Prostate gland (tissue), 2 donors: ENCODE measurements at places on chromosomes 1 and 21.

DNA sequence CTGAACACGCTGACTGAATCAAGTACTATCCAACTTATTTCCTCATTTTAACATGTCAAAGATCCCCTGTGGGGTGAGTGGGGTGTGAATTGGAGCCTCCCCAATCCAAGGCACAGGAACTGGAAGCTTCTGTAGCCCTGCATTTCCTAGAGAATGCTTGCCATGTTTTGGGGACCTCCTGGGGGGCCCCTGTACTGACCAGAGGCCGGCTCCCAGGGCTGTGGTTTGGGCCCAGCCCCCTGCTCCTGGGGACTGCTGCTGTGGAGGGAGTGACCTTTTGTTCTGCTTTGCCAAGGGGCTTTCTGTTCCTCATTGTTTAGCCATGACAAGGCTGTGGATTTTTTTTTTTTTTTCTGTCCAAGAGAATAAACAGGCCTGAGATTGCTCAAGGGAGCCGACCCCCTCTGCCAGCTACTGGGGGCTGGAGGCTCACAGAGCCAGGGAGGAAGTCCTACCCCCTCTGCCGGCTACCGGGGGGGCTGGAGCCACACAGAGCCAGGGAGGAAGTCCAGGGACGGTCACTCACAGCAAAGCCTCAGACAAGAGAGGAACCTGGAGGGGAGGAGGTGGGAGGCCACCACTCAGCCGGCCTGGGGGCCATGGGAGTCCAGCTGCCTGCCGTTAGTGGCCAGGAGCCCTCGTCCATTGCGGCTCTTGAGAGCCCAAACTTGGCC is 17.4 kb downstream of the TNFRSF1B start:
- no peaks in the 10 kb centered on the region for H3K4me1 ChIP-seq
- H3K36me3 ChIP-seq = no peaks in the 10 kb centered on the region
- DNase-seq = peak; percentile 21

- H3K4me3 ChIP-seq = no peak overlapping the region
- H3K36me3 ChIP-seq = no peaks in the 10 kb centered on the region
- H3K27ac ChIP-seq = no peak overlapping the region
- H3K4me1 ChIP-seq = no peaks in the 10 kb centered on the region
- H3K27me3 ChIP-seq = no peaks in the 10 kb centered on the region
- DNase-seq = no peak
Observed at GRCh38 chr1:48523558-48523957, 51.6 kb upstream of the SPATA6 start.

- H3K27me3 ChIP-seq = no peaks in the 10 kb centered on the region
- no peak for DNase-seq
- no peak overlapping the region for H3K27ac ChIP-seq
Observed at GRCh38 chr1:192968323-192968722, 90.8 kb downstream of the UCHL5 start.

- no peaks in the 10 kb centered on the region for H3K36me3 ChIP-seq
- H3K4me1 ChIP-seq = no peaks in the 10 kb centered on the region
- no peak overlapping the region for H3K4me3 ChIP-seq
- DNase-seq = no peak
Observed at GRCh38 chr1:212565079-212565478, 43.5 kb upstream of the ATF3 start.

DNA sequence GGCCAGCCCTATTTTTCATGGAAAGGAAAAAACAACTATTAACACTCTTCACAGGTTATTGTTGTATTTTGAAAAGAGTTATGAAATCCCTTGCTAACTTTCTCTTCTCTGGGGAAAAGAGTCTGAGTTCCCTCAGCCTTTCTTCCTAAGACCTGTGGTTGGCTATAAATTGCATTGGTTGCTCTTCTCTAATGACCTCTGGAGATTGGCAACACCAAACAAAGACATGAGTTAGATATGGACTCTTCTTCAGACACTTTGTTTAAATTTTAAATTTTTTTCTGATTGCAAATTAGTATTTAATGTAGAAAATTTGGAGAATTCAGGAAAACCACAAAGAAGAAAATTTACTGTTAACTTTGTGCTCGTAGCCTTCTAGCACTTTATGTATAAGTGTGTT is 275.7 kb downstream of the PBX1 start:
- H3K27ac ChIP-seq = no peak overlapping the region
- H3K4me1 ChIP-seq = no peaks in the 10 kb centered on the region
- no peaks in the 10 kb centered on the region for H3K27me3 ChIP-seq
- no peak overlapping the region for H3K4me3 ChIP-seq

DNA sequence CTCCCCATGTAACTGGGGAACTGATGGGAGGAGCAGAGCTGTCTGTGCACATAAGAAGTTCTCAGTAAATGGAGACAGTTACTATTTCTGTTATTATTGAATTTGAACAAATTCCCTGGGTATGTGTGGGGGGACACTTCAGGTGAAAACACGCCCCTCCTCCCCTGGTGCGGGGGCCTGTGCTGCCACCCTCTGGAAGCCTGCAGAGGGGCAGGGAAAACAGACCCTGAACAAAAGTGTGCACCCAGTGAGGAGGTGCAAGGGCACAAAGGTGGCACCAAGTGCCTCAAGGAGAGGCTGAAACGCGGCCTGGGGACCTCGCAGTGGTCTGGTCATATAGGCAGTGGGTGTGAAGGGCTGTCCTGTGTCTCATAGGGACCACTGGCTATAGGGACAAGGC is 18.2 kb upstream of the NADK start:
- no peak overlapping the region for H3K4me3 ChIP-seq
- no peaks in the 10 kb centered on the region for H3K27me3 ChIP-seq
- DNase-seq = no peak
- H3K36me3 ChIP-seq = peaks cover 5% of the 10 kb centered on the region
- H3K27ac ChIP-seq = no peak overlapping the region

DNA sequence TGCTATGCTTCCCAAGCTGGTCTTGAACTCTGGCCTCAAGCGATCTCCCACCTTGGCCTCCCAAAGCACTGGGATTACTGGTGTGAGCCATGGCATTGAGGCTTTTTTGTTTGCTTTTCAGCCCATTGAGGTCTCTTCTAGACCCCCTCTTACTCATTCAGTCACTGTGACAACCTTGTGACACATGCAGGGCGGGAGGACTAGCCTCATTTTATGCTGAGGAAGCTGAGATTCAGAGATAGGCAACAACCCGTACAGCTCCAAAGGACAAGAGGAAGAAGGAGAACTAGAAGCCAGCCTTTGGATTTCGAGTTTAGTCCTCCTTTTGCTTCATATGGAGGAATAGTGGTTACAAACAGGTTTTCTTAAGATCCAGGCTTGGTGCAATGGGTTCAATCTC is 83.9 kb upstream of the WDR26 start:
- H3K36me3 ChIP-seq = no peaks in the 10 kb centered on the region
- H3K4me1 ChIP-seq = no peaks in the 10 kb centered on the region
- H3K27me3 ChIP-seq = no peaks in the 10 kb centered on the region
- no peak overlapping the region for H3K27ac ChIP-seq

- H3K27me3 ChIP-seq = no peaks in the 10 kb centered on the region
- no peaks in the 10 kb centered on the region for H3K4me1 ChIP-seq
- H3K27ac ChIP-seq = no peak overlapping the region
- DNase-seq = no peak
- peak overlapping the region; percentile 3 for H3K4me3 ChIP-seq
Observed at GRCh38 chr1:110874324-110875215, 1.6 kb downstream of the CD53 start.

- H3K27me3 ChIP-seq = peaks cover 4% of the 10 kb centered on the region
- no peak for DNase-seq
- no peak overlapping the region for H3K27ac ChIP-seq
- H3K4me3 ChIP-seq = no peak overlapping the region
Observed at GRCh38 chr1:30507401-30508174, 215.8 kb downstream of the MATN1 start.

DNA sequence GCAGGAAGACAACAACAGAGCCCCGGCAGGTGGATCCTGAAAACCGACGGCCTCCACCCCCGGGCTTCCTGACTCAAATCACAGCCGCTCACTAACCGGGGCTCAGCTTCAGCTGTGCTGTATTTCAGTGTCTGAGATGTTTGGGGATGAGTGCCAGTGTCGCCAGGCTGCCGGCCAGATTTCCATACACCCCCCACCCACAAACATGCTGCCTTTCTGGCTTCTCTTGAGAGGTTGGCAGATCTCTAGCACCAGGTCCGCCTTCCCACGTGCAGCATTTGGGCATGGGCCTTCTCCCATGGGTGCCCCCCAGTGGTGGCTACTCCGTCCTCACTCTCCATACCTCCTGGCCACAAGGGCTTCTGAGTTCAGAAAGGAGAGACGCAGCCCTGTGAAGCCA is 34.8 kb downstream of the KCNAB2 start:
- H3K27me3 ChIP-seq = no peaks in the 10 kb centered on the region
- H3K36me3 ChIP-seq = no peaks in the 10 kb centered on the region
- no peak overlapping the region for H3K4me3 ChIP-seq
- no peaks in the 10 kb centered on the region for H3K4me1 ChIP-seq

DNA sequence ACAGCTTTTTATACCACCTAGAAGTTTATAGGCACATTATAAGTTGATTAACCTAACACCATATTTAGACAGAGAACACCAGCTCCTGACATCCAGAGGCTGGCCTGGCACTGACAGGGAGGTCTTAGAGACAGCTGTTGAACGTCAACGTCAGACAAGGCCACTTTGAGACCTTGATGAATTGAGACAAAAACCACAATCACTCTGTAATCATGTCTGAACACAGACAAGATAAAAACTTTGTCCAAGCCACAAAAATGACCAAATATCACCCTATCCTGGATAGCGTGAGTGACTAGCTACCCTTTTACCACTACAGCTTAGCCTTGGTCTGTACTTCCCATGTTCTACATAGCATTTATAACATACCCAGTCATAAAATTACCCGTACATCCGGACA is 403.6 kb upstream of the CHRM3 start:
- DNase-seq = no peak
- H3K4me1 ChIP-seq = no peaks in the 10 kb centered on the region
- no peaks in the 10 kb centered on the region for H3K36me3 ChIP-seq
- no peaks in the 10 kb centered on the region for H3K27me3 ChIP-seq
- H3K4me3 ChIP-seq = no peak overlapping the region

- DNase-seq = no peak
- H3K27ac ChIP-seq = no peak overlapping the region
- H3K4me1 ChIP-seq = no peaks in the 10 kb centered on the region
- H3K27me3 ChIP-seq = no peaks in the 10 kb centered on the region
- H3K4me3 ChIP-seq = no peak overlapping the region
Observed at GRCh38 chr1:199377211-199377610, 650.3 kb upstream of the NR5A2 start.

DNA sequence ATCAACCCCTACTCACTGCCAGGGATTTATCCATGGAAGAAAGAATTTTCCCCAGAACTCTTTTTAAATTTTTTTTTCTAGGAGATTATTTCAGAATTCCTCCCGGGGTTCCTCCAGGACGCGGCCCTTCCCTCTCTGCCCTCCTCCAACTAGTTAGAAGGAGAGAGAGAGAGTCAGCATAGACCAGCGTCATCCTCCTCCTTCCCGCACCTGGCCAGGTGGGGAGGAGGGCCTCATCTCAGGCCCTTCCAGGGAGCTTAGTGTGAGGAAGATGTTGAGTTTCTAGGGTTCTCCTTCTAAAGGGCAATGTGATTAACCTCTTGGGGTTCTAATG is 63.6 kb downstream of the CDK18 start:
- H3K36me3 ChIP-seq = no peaks in the 10 kb centered on the region
- H3K27me3 ChIP-seq = no peaks in the 10 kb centered on the region

DNA sequence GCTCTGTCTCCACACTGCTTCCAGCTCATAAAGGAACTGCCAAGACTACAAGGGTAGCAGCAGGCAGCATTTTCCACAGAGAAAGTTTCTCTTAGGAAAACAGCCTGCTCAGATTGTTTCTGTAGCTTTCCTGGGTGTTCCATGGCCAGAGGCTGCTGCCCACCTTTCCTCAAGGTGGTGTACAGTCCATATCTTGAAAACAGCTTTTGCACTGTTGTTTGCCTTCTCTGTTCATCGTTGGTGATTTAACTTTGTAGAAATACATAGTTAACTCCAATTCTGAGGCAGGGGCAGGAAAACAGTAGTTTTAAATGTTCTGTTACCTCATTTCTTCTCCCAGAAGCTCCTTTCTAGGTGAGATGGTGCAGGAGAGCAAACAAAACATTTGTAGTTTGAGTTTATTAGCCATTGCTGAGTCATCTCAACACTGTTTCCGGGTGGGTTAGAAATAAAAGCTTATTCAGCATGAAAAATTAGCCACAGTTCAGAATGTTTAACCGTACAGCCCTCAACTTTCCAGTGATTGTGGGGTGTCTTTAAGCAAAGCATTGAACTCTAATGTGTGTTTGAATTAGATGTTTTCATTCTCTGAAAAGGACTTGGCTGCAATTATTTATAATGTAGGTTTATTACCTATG is 41.7 kb downstream of the DIP2A start:
- H3K4me3 ChIP-seq = no peak overlapping the region
- H3K27ac ChIP-seq = no peak overlapping the region

- H3K36me3 ChIP-seq = no peaks in the 10 kb centered on the region
- H3K4me3 ChIP-seq = no peak overlapping the region
- no peaks in the 10 kb centered on the region for H3K27me3 ChIP-seq
- H3K4me1 ChIP-seq = no peaks in the 10 kb centered on the region
Observed at GRCh38 chr21:38652396-38652795, 153.3 kb upstream of the ETS2 start.

- no peak overlapping the region for H3K4me3 ChIP-seq
- DNase-seq = no peak
- no peaks in the 10 kb centered on the region for H3K36me3 ChIP-seq
- no peaks in the 10 kb centered on the region for H3K4me1 ChIP-seq
- no peaks in the 10 kb centered on the region for H3K27me3 ChIP-seq
- H3K27ac ChIP-seq = no peak overlapping the region
Observed at GRCh38 chr1:74728736-74729135, 4.1 kb downstream of the CRYZ start.

DNA sequence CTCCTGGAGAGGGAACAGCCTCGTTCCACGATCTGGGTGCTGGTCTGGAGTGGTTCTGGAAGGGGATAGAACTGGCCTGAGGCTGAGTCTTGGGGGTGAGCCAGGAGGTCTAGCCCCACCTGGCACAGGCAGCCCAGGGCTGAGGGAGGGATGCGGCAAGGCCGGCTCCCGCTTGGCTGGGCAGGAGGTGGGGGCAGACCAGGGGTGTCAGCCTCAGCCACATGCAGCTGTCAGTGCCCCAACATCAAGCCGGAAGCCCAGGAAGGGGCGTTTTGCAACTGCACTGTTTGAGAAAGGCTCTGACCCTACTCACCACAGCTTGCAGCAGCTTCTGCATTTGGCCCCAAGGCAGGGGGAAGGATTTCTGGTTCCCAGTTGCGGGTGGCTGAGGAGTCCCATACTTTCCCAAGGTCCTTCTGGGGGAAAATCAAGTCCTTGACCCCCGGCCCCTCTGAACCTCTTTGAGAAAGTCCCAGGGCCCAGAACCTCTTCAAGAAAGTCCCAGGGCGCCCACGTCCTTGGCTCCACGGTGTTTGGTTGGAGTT is 2.0 kb downstream of the EFHD2 start:
- H3K4me3 ChIP-seq = peak overlapping the region; percentile 89
- no peak for DNase-seq
- no peak overlapping the region for H3K27ac ChIP-seq
- H3K36me3 ChIP-seq = no peaks in the 10 kb centered on the region
- H3K27me3 ChIP-seq = no peaks in the 10 kb centered on the region

- H3K27me3 ChIP-seq = no peaks in the 10 kb centered on the region
- DNase-seq = no peak
- peaks cover 9% of the 10 kb centered on the region for H3K4me1 ChIP-seq
- H3K27ac ChIP-seq = no peak overlapping the region
Observed at GRCh38 chr1:26771643-26772321, 16.0 kb upstream of the PIGV start.

GRCh38 chr1:8010080-8010664 is 15.9 kb downstream of the ERRFI1 start:
- H3K36me3 ChIP-seq = peaks cover 12% of the 10 kb centered on the region
- peaks cover 12% of the 10 kb centered on the region for H3K4me1 ChIP-seq
- no peak overlapping the region for H3K27ac ChIP-seq
- DNase-seq = no peak
